Esophagus squamous epithelium (tissue), 5 donors: ENCODE measurements at places on chromosomes 7 and 10.

GRCh38 chr10:121158988-121159579, 307.9 kb downstream of the WDR11 start:
- no peak for DNase-seq

DNA sequence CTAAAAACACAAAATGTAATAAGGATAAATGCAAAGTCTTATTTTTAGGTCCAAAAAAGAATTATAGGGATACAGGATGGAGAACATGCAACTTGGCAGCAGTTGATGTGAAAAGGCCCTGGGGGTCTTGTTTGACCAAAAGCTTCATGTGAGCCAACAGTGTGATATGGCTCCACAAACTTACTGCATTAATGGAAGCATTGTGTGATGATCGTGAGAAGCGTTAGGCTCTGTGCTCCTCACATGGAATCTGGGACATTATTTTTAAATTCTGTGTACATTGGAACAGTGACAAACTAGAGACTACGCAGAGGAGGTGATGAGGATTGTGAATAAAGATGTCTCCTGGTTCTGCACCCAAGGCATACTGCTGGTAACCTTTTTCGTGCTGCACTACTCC, 39.1 kb upstream of the CALD1 start:
- DNase-seq, result no peak

DNA sequence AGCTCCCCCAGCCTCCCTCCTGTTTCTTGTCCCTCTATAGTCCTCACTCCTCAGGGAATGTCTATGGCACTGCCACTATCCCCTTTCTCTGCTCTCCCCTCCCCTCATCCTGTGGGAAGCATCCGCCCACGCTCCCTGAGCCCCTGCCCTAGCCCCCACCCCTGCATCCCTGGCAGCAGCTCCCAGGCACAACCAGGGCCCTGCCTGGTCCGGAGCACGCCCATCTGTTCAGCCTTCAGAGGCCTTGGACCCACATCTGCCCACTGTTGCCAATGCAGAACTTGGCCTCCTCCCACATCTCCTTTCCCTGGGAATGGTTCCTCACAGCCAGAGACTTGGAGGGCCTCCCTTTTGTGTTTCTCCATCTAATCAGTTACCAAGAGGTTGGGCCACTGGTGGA, 20.4 kb upstream of the TBRG4 start:
- DNase-seq, result no peak

DNA sequence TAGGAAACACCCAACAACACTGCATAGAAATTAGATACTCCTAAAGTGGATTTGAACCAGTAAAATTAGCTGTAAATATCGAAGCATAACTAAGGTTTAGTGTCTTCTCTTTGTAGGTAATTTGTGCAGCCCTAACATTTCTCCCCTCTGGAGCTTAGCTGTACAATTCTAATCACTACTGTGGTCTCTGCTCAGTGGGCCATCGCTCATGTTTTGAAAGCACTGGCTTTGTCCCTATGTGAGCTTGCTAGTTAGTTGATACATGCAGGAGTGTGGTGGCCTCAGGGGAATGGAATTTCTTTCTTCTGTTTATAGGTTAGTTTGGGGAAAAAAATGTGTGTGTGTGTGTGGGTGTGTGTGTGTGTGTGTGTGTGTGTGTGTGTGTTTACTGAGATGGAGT, 373.1 kb downstream of the DPP6 start:
- no peak for DNase-seq

DNA sequence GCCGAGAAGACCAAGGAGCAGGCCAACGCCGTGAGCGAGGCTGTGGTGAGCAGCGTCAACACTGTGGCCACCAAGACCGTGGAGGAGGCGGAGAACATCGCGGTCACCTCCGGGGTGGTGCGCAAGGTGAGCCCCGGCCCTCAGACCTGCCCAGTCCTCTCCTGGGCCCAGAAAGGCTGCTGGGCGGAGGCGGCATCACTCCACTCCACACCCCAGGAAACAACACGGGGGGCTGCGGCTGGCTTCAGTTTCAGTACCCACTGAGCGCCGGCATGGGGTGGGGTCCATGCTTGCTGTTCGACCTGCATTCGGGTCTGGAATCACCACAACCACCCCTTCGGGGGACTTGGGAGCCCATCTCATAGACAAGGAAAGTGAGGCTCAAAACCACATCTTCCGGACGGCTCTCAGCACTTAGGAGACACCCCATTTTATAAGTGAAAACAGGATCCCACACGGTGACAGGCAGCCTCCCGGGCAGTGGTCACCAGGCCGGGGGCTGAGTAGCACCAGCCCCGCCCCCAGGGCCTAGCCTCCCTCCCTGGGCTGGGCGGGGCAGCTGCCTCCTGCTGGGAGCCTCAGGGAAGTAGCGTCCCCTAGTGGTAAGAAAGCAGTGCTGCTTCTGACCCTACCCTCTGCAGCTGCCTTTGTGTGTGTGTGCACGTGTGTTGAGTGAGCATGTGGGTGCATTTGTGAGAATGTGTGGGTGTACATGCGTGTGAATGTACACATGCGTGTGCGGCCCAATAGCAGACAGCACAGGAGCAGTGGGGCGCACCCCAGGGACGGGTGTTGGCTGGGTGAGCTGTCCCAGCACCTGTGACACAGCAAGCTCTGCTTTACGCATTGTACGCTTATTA, 1.8 kb downstream of the SNCG start:
- no peak for DNase-seq
